ENCODE measurements at places on chromosomes 16 and 17.

GRCh38 chr17:34314279-34314678 lies 5.0 kb upstream of the CCL8 start:
- no peak for DNase-seq

DNA sequence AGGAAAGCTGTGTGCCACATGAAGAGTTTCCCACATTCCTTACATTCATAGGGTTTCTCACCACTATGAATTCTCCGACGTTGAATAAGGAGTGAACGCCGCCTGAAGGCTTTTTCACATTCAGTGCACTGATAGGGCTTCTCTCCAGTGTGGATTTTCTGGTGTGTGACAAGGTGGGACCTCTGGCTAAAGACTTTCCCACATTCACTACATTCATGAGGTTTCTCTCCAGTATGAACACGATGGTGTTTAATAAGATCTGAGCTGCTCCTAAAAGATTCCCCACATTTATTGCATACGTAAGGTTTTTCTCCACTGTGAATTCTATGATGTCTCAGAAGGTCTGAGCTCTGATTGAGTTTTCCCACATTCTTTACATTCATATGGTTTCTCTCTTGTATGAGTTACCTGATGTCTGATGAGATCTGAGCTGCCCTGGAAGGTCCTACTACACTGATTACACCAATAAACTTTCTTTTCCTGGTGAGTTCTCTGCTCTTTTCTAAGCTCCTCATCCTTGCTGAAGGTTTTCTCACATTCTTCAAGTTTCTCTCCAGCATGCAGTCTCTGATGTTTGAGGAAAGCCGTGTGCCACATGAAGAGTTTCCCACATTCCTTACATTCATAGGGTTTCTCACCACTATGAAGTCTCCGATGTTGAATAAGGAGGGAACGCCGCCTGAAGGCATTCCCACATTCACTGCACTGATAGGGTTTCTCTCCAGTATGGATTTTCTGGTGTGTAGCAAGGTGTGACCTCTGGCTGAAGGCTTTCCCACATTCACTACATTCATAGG lies 10.0 kb downstream of the ZNF594 start:
- no peak for DNase-seq

GRCh38 chr17:15475631-15476354 lies 8.4 kb upstream of the CDRT4 start:
- no peak for DNase-seq

GRCh38 chr16:13393816-13394215 lies 492.4 kb downstream of the SHISA9 start:
- no peak for DNase-seq

GRCh38 chr17:412211-413015 lies 59.8 kb upstream of the RPH3AL start:
- peak; percentile 74 for DNase-seq

DNA sequence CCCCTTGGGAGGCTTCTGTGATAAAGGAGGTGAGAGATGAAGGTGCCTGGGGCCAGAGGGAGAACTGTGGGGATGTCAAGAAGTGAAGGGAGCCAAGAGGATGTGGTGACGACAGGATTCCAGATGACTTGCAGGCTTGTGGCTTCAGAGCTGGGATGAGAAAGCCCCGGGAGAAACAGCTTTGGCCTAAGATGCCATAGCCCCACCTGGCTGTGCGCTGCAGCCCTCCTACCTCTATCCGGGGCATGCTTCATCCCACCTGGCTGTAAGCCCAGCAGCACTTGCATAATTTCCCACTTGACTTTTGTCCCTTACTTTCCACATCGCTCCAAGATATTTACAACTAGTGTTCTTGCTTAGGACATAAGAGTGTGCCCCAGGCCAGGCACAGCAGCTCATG lies 29.3 kb downstream of the GINS3 start:
- no peak for DNase-seq

- DNase-seq = peak; percentile 9
Measured at GRCh38 chr17:48259694-48260291, 152.2 kb downstream of the SNX11 start.

GRCh38 chr16:75074920-75075687 lies 41.5 kb downstream of the LDHD start:
- DNase-seq = peak; percentile 5

DNA sequence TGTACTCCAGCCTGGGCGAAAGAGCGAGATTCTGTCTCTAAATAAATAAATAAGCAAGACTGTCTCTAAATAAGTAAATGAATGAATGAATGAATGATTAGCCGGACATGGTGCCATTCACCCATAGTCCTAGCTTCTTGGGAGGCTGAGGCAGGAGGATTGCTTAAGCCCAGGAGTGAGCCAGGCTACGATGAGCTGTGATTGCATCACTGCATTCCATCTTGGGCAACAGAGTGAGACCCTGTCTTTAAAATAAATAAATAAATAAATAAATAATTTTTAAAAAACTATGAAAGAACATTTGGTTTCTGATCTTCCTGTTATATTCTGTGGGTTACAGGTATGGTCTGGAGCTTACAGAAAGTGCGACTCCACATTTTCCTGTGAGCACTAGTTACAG lies 65.0 kb downstream of the C17orf58 start:
- no peak for DNase-seq

- DNase-seq = no peak
Measured at GRCh38 chr16:86771506-86772460, 193.4 kb downstream of the FOXL1 start.
